Brain (organoid and tissue), 16 donors: ENCODE measurements at places on chromosomes 5 and 9.

DNA sequence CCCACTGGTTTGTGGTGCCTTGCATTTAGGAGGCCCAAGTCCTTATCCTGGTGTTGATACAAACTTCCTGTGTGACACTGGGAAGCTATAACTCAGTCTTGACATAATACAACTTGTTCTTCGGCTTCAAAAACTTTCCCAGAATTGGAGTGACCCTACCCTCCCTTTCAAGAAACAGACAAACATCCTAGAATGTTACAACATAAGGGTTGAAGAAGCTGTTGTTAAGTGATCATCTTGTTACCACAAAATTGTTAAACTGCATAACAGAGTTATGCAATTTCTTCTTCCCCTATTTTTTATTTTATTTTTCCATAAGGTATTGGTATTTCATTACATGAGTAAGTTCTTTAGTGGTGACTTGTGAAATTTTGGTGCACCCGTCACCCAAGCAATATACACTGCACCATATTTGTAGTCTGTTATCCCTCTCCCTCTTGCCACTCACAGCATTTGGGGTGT, 21.3 kb downstream of the TLR4 start:
- DNase-seq: no peak

DNA sequence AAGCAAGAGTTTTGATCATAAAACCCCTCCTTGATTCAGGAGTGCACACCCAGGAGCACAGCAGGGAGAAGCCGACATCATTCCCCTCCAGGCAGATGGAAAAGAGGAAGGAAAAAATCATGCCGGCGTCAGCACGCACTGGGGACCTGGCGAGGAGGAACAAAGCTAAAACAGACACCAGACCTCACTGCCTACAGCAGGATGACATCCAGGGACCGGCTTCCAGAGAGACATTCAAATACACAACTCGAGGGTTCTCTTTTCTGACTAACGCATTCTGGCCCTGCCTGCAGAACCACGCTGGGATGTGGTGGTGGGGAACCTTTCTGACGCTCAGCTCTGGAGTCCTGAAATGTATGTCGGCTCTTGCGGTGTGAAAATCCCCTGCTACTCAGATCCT, 2.7 kb downstream of the UBAC1 start:
- DNase-seq: no peak

GRCh38 chr5:82278711-82279370, 687 bp upstream of the RPS23 start:
- no peak for DNase-seq

DNA sequence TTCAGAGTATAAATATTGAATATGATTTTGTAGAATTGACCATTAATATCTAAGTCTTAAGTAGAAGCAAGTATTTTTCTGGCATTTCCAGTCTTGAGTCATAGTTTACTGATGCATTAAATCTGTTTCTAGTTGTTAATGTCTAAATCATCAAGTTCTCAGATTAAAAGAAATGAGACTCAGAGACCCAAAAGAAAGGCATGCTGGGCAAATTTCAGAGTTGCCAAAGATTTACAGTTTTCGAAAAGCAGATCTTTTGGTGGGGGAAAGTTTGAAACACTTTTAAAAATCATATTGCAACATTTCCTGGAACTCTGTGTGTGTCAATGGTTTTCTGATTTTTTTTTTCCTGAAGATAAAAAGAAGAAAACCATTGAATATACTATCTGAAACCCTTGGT, 60.9 kb downstream of the ANKRD55 start:
- DNase-seq: no peak

DNA sequence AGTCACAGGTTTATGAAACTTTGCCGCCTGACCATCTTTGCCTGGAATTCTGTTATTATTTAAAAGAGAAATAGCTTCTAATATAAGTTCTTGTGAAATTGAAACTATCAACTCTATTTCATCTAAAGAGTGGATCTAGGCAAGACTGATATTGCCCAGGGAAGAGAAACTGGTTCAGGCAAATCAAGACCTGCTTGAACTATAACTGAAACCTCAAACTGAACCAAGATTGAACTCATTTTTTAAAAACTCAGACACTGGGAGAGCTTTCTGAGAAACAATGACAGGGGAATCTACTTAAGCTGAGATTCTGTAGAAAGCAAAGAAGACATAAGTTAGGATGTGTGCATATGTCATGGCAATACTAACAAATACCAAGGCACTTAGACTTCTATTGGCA, 815.8 kb downstream of the BRINP1 start:
- no peak for DNase-seq

DNA sequence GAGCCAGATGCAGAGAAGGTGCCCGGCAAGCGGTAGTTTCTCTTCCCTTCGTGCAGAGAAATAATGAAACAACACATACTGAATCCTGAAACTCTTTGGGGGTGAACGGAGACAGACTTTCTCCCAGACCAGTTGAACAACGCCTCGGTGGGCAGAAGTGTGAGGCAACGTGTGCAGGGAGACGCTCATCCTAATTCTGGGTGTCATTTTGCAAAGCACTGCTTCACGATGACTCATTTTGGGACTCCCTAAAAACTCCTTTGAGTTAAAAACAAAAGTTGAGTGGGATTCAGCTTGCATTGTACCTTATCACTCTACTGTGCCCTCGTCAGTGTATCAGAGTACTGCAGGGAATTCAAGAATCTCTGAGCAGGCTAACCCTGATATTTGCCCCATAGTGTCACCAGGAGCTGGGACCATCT, 3.5 kb upstream of the NEK6 start:
- DNase-seq: no peak

- DNase-seq: no peak
Observed at GRCh38 chr5:32144378-32145207, 29.5 kb downstream of the GOLPH3 start.

- DNase-seq: no peak
Observed at GRCh38 chr5:131042021-131042789, 122.9 kb downstream of the HINT1 start.

DNA sequence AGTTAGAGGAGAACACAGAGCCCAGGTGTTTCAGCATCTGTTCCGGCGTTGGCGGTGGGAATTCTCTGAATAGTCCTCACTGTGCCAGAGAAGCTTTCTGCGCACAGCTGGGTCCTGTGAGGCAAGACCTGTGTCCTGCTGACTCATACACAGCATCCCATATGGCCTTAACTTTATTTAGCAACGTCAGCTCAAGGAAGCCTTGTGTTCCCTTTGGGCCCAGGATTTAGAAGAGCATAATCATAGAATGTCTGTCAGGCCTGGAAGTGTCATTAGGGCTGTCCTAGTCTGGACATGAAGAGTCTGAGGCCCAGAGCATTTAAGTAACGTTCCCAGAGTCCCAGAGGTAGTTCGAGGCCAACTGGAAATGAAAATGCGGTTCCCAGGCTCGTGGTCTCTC, 188.6 kb upstream of the DMRT1 start:
- DNase-seq: no peak

- DNase-seq: no peak
Observed at GRCh38 chr5:148683651-148684050, 29.3 kb upstream of the HTR4 start.

DNA sequence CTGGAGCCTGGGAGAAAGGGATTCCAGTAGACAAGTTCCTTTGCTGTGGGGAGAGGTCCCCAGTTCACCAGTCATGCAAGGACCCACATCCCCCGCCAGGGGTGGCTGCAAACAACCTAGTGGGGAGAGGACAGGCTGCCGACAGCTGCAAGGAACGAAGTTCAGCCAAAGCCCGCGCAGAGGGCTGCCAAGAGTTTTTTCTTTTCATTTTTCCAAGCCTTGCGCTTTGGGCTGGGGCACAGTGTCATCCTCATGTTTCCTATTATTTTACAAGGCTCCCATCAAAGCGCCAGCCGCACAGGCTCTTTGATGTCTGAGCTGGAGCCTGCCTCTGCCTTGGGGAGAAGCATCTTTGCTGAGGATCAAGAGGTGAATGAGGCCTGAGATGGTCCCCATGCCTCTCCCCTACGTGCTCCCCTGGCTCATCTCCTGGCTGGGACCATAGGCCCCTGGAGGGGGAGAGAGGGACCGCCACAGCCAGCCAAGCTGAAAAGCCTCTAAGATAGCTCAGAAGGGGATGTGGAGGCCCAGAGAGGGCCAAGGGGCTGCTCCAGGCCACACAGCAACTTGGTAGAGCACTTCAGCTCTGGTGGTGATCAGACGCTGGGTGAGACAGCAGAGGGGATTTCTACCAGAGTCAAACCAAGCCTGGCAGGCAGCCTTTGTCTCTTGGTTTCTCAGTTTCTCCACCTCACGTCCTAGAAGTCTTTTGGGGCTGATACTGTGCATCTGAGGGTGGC, 50.4 kb upstream of the SYNPO start:
- DNase-seq: peak; percentile 32

DNA sequence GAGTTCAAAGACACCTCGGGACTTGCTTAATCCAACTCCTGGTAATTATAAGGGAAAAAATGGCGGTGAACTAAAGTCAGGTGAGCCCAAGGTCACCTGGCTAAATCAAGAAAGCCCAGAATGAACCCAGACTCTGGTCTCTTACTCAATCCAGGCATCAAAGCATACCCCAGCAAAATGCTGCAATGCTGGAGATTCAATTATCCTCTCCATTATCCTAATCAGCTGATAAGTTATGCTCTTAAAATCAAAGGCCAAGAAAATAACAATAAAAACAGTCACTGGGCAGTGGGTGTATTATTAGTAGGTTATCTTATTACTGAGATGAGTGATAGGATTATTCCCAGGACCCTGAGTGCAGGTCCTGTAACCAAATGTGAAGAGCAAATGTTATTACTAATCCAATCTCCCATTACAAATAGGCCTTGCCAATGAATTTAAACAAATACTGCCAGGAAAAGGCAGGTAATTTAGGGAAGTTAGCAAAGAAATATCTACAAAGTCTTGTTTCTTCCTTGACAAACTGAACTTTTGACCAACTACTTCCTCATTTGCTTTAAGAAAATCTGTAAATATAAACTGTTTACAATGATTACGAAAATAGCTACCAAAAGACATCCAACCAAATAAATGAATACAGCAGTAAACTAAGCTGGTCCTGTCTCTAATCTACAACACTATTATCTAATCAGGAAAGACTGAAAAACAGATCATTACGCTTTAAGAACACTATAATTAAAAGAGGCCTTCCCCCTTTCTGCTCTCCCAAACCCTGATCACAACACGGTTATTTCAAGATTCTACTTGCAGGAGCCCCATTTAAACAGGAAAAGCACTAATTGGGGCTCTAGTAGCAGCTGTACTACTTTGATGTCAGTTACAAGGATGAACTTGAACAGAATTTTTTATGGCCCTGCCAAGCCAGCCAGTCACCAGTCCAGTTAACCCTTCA, 103.2 kb downstream of the MED27 start:
- peak; percentile 64 for DNase-seq

DNA sequence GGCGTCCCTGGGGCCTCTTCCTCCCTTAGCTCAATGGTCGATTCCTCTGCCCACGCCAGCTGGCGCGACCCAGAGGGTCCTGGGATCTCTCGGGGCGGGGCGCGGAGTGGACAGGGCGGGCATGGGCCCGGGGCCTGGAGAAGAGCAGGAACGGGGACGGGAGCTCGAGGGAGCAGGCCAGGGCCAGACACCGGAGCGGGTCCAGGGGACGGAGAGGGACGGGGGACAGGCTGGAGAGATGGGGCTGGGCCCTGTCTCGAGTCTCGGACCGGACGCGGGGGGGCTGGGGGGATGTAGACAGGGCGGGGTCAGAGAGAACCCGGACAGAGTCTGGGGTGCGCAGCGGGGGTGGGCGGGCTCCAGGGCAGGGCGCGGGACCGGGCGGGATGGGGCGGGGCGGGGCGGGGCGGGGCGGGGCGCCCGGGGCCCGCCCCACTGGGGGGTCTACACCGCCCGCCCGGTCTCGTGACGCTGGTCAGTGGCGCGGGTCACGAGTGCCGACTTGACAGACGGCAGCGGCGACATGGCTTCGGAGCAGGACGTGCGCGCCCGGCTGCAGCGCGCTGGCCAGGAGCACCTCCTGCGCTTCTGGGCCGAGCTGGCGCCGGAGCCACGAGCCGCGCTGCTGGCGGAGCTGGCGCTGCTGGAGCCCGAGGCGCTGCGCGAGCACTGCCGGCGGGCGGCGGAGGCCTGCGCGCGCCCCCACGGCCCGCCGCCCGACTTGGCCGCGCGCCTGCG, at the start of gene UAP1L1:
Gene UAP1L1 (plus strand): TSS at position 508 of the 738 bp plus-strand sequence. CDS start 16 bp downstream, at position 524.
- DNase-seq: peak; percentile 13

DNA sequence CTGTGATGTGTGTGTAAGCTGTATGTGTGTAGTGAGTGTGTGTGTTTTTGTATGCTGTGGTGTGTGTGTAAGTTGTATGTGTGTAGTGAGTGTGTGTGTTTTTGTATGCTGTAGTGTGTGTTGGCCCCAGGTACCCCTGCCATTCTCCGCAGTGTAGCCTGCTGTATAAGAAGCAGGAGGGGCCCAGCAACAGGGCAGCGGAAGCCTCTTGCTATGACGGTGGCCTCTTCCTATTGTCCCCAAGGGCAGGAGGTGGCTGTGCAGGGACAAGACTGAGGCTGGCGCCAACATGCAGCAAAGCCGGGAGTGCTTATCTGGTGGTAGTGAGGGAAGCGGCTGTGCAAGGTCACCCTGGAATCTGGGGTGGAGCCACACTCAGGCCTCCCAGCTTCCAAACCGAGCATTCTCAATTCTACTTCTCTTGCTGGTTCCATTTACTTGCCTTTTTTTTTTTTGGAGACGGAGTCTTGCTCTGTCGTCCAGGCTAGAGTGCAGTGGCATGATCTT, 5.1 kb downstream of the SPAAR start:
- peak; percentile 58 for DNase-seq

- DNase-seq: peak; percentile 22
Observed at GRCh38 chr9:130627051-130627450, 37.3 kb upstream of the PRDM12 start.

DNA sequence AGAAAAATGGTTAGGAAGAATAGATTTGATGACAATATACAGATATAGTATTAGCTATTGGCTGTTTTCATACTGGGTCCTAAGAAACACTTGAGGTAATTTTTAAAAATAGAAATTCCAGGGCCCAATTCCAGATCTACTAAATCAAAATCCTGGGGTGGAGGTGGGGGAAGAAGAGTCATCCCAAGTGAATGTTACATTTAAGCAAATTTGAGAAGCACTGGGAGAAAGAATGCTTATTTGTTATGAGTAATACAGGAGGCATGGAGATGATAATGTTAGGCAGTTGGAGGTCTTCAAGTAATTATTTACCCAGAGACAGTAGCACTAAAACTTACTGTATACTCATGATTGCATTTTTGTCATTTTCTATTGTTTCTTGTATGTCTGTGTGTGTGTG, 93.0 kb upstream of the DAB2 start:
- no peak for DNase-seq
